Suprapubic skin (tissue), 4 donors: ENCODE measurements at places on chromosomes 6 and 20. TPM values are rescaled to one million over a fixed set of nuclear protein-coding genes. Genes with fewer than 3 reads are reported as not detected.

The DACT2 gene
- 12.6 TPM for total RNA-seq

The FOXF2 gene
- total RNA-seq: 0.25 TPM

The OR11A1 gene
- total RNA-seq: not detected

The TXLNB gene
- total RNA-seq: 0.59 TPM

The POU5F1 gene
- total RNA-seq: 0.85 TPM

The PRICKLE4 gene
- total RNA-seq: 4.6 TPM

The SS18L1 gene
- 29.8 TPM for total RNA-seq

The TBX18 gene
- total RNA-seq: 0.62 TPM

The NEU1 gene
- 38.1 TPM for total RNA-seq

The CRIP3 gene
- total RNA-seq: 3.4 TPM

The ACSS1 gene
- 80.0 TPM for total RNA-seq

The MYLK4 gene
- 4.0 TPM for total RNA-seq

The MRPL2 gene
- total RNA-seq: 21.2 TPM

The TOX2 gene
- 0.68 TPM for total RNA-seq

The PRL gene
- total RNA-seq: not detected

The OR2B6 gene
- total RNA-seq: not detected

The HFE gene
- 3.2 TPM for total RNA-seq

The GPR6 gene
- not detected for total RNA-seq

The TREM1 gene
- 1.0 TPM for total RNA-seq
